ENCODE measurements at places on chromosomes 6 and 20.

- H3K4me3 ChIP-seq: peak within 1 kb of the TSS; percentile 99
- H3K4me1 ChIP-seq: peaks cover 31% of the 10 kb centered on the region
- H3K27me3 ChIP-seq: no peaks in the 10 kb centered on the region
- H3K36me3 ChIP-seq: peaks cover 13% of the 10 kb centered on the region
These were observed at the start of gene CSNK2B for GRCh38 chr6:31665501-31666336. CSNK2B (plus strand) TSS chr6:31666080; CDS start chr6:31666832, 752 bp downstream.

GRCh38 chr6:166381381-166381732 is 1.4 kb downstream of the MPC1 start:
- H3K27ac ChIP-seq: peak overlapping the region; percentile 89
- no peaks in the 10 kb centered on the region for H3K27me3 ChIP-seq
- no peaks in the 10 kb centered on the region for H3K36me3 ChIP-seq
- peak overlapping the region; percentile 86 for H3K4me3 ChIP-seq

- no peak overlapping the region for H3K4me3 ChIP-seq
- no peaks in the 10 kb centered on the region for H3K36me3 ChIP-seq
- H3K4me1 ChIP-seq: peaks cover 21% of the 10 kb centered on the region
- no peak for DNase-seq
These were observed 5.5 kb downstream of the FAM110A start for GRCh38 chr20:839015-839414.

DNA sequence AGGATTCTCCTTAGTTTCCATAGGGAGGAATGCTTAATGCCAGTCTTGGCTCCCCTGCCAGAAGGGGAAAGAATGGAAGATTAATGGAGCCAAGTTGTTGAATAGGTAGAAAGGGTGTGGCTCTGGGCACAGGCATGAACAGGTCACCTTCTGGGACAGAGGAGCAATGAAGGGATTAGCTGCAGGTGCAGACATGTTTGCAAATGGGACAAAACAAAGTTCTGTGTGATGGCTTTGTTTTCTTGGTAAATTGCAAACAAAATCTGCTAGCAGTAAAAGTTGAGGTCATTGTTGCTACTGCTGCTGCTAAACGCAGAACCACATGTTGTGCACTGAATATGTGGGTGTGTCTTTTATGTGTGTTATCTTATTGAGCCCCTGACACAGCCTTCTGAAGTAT is 93.3 kb downstream of the PERP start:
- no peaks in the 10 kb centered on the region for H3K27me3 ChIP-seq
- H3K4me1 ChIP-seq: no peaks in the 10 kb centered on the region
- H3K36me3 ChIP-seq: no peaks in the 10 kb centered on the region
- no peak overlapping the region for H3K27ac ChIP-seq

GRCh38 chr6:92292067-92292466 is 1127.3 kb downstream of the EPHA7 start:
- H3K27me3 ChIP-seq: no peaks in the 10 kb centered on the region
- no peaks in the 10 kb centered on the region for H3K36me3 ChIP-seq
- H3K4me1 ChIP-seq: no peaks in the 10 kb centered on the region
- DNase-seq: no peak
- no peak overlapping the region for H3K27ac ChIP-seq
- H3K4me3 ChIP-seq: no peak overlapping the region

Data from MM.1S (cell line).